ENCODE measurements at places on chromosomes 16 and 17. TPM values are rescaled to one million over a fixed set of nuclear protein-coding genes. Genes with fewer than 3 reads are reported as not detected.

DNA sequence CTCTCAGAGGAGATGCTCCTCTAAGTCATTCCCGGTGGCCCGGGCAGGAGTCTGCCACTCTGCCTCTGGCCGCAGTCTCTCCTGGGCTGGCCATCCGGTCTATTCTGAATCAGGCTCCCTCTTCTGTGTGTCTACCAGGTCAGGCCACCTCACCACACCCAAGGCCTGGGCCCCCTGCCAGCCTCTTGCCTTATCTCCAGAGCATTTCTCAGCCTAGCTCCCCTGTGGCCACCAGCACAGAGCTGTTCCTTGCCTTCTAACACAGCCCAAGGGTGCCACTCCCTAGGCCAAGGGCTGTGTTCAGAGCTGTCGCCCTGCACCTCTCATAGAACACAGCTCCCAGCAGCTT, 55.3 kb downstream of the MYO18A start:
- DNase-seq, result no peak

DNA sequence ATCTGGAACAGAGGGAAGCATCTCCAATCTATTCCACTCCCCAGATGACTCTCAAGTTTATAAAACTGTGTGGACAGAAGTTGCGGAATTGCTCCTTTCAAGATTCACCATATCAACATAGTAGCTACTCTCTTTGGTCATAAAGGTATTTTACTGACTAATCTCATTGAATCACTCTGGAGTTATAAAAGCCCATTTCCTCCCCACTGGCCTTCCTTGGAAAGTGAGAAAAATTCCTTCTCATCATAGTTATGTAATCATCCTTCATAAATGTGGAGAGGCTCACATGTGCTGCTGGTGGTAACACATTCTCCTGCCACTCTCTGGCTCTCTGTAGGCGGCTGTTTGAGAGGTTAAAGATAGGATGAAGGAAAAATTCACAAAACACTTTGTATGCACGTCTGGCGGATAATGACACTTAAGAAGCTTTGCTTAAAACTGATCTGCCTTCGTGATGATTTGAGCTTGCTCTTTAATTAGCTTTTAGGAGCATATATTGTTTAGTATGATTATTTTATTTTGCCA, 1034.0 kb upstream of the EEF2KMT start:
- DNase-seq, result no peak

DNA sequence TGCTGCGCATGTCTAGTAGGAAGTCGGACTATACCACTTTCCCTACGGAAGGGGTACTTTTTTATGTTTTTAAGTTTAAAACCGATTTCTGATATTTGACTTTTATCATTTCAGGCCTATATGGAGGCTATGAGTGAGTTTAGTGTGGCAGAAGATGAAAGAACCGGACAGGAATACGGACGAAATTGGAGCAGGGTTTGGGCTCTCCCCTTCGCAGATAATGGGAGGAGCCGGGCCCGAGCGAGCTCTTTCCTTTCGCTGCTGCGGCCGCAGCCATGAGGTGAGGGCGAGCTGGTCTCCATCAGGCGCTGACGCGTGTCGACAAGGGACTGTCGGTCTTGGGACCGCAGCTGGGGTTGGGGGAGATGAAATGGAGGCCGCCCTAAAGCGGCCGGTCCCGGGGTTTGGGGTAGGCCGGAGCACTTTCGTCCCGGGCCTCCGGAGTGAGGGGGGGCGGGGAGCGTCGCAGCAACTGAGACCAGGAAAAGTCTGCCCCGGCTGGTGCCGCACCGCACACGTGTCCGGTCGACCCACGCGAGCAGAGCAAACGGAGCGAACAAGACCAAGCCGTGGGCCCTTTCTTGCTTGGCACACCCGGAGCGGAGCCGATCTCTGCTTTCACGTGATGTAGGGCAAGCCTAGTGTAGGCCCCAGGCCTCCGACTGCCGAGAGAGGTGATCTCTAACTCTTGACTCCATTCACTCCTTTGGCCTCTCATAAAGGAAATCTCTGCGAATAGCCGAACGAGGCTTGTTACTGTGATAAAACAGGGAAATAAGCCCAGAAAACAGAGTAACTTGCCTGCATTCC, at the start of gene RPL19:
TSS of gene RPL19 (plus strand) at position 214 of the 810 bp plus-strand sequence. CDS start at position 276, 62 bp downstream.
- no peak for DNase-seq

DNA sequence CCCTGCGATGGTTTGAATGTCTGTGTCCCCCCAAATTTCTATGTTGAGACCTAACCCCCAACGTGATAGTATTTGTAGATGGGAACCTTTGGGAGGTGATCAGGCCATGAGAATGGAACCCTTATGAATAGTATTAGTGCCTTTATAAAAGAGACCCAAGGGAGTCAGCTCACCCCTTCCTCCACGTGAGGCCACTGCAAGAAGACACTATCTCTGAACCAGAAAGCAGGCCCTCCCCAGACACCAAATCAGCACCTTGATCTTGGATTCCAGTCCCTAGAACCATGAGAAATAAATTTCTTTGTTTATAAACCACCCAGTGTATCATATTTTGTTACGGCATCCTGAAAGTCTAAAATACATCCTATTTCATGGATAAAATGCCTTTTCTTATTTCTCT, 64.4 kb upstream of the LRRC37A3 start:
- DNase-seq, result no peak

GRCh38 chr17:27601069-27601974, 29.7 kb upstream of the LGALS9 start:
- DNase-seq, result peak; percentile 83

GRCh38 chr17:75241143-75241430, 20.3 kb downstream of the GGA3 start:
- DNase-seq, result no peak

Gene APOBR
- total RNA-seq, result 0.72 TPM

Gene EFNB3
- total RNA-seq, result 1.9 TPM

Gene CBFB
- total RNA-seq, result 51.3 TPM

Gene CCL14
- total RNA-seq, result 4.1 TPM

Gene TMEM92
- total RNA-seq, result not detected

Gene ALOX12B
- not detected for total RNA-seq

Gene PRR35
- total RNA-seq, result not detected

Gene SNX20
- total RNA-seq, result 1.2 TPM

Gene ICAM2
- total RNA-seq, result 7.2 TPM

Gene GAS7
- total RNA-seq, result 51.3 TPM

Gene CDRT15L2
- 5.5 TPM for total RNA-seq

Gene KRTAP3-1
- total RNA-seq, result not detected
